HFFc6 (cell line): ENCODE measurements at places on chromosomes 16 and 17. TPM values are rescaled to one million over a fixed set of nuclear protein-coding genes. Genes with fewer than 3 reads are reported as not detected.

The KRTAP9-4 gene
- not detected in 3 replicates for total RNA-seq

DNA sequence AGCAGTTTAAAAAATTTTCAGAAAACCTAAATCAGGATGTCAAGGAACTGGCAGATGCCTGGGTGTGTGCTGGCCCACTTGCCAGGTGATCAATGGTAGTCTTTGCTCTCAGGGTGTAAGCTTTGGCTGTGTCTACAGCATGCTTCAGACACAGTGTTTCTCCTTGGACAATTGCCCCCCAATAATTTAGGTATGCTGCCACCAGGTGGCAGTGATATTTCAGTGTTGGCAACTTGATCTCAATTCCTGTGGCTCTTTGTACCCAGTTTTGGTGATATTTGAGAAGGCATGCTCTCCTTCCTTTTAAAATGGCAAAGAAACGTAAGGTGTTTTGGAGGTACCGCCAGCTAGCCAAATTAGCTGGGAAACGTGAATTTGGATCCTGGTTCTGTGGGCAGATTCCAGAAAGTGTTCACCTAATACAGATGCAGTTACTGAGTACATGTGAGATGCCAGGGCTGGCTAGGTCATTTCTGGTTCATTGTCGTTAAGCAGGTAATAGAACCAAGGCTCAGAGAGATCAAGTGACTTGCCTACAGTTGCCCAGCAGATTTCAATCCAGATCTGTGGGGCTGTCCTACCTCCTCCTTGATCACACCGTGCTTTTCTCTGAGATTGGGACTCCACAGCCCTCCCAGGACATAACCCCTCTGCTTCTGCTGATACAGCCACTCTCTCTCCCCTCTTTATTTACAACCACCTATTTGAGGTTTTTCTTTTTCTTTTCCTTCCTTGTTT is 155.6 kb upstream of the PLCG2 start:
- peaks cover 9% of the 10 kb centered on the region for H3K36me3 ChIP-seq
- H3K4me1 ChIP-seq = peaks cover 6% of the 10 kb centered on the region; the same call in 1 of the 2 replicates
- DNase-seq = peak; percentile 49

- H3K4me3 ChIP-seq = no peak overlapping the region
- peak; percentile 13 for DNase-seq
- no peak overlapping the region for H3K27ac ChIP-seq
- H3K4me1 ChIP-seq = peaks cover 8% of the 10 kb centered on the region; the same call in 1 of the 2 replicates
- peaks cover 2% of the 10 kb centered on the region; the same call in 1 of the 2 replicates for H3K27me3 ChIP-seq
These were observed 20.9 kb downstream of the FAM20A start for GRCh38 chr17:68580236-68580770.

- DNase-seq = no peak
- no peaks in the 10 kb centered on the region for H3K36me3 ChIP-seq
- no peak overlapping the region for H3K4me3 ChIP-seq
- H3K27ac ChIP-seq = no peak overlapping the region
These were observed 2.9 kb upstream of the CACNG3 start for GRCh38 chr16:24253192-24253591.

The MSLN gene
- total RNA-seq = 0.20 to 0.61 TPM (median 0.27 TPM) in 3 replicates

The TBX4 gene
- not detected in 2 replicates for total RNA-seq

The KRT222 gene
- total RNA-seq = not detected in 3 replicates

DNA sequence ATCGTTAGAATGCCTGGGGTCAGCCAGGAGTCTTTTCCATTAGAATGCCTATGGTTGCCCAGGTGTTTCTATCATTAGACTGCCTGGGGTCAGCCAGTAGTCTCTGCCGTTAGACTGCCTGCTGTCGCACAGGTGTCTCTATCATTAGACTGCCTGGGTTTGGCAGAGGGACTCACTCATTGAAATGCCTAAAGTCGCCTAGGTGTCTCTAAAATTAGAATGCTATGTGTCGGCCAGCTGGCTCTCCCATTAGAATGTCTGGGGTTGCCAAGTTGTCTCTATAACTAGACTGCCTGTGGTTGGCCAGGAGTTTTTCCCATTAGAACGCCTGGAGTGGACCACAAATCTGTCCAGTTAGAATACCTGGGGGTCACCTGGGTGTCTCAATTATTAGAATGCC is 2266.5 kb downstream of the TP53TG3F start:
- H3K27ac ChIP-seq = no peak overlapping the region
- no peak overlapping the region for H3K4me3 ChIP-seq
- no peaks in the 10 kb centered on the region; the same call in 1 of the 2 replicates for H3K27me3 ChIP-seq
- H3K36me3 ChIP-seq = peaks cover 4% of the 10 kb centered on the region; the same call in 1 of the 2 replicates
- no peaks in the 10 kb centered on the region for H3K4me1 ChIP-seq

The ITFG1 gene
- total RNA-seq = 65.4 and 76.8 TPM in 2 replicates

GRCh38 chr16:3498988-3499387 is 1.8 kb upstream of the CLUAP1 start:
- DNase-seq = no peak
- peaks cover 7% of the 10 kb centered on the region; the same call in 1 of the 2 replicates for H3K27me3 ChIP-seq
- no peak overlapping the region for H3K4me3 ChIP-seq
- peaks cover 19% of the 10 kb centered on the region for H3K4me1 ChIP-seq
- no peak overlapping the region for H3K27ac ChIP-seq

DNA sequence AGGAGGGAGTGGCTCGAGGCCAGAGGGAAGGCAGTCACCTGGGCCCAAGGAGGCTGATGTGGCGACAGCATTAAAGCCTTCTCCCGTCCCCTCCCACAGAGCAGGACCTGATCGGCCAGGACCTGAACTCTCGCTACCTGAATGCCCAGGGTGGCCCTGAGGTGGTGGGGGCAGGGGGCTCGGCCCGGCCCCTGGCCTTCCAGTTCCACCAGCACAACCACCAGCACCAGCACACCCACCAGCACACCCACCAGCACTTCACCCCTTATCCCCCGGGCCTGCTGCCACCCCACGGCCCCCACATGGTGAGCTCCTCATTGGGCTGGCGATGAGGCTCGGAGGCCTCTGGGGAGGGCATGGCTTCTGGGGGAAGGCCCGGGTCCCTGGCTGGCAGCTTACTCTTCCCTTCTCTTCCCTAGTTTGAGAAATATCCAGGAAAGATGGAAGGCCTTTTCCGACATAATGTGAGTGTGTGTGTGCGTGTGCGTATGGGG is 6.4 kb downstream of the FBRS start:
- H3K27me3 ChIP-seq = no peaks in the 10 kb centered on the region; the same call in 1 of the 2 replicates
- peaks cover 41% of the 10 kb centered on the region for H3K36me3 ChIP-seq
- peaks cover 39% of the 10 kb centered on the region for H3K4me1 ChIP-seq

DNA sequence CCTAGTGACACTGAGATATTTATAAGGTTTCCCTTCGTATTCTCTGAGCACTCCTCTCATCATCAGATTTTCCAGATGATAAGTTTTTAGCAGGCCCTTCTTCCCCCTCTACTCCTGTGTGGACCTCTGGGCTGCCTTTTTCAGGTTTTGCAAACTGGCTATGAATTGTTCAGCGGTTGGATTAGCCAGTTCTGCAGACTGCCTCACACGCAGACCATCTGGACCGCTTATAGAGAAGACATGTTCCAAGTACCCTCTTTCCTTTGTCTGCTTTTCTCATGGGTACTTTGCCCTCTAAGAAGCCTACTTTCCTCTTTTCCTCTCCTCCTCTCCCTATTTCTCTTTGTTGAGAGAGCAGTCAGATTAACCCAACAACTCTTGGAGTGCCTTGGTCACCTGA is 111.6 kb downstream of the GRIN2A start:
- no peak for DNase-seq
- no peak overlapping the region for H3K4me3 ChIP-seq
- H3K27me3 ChIP-seq = peaks cover 21% of the 10 kb centered on the region
- H3K27ac ChIP-seq = no peak overlapping the region
- H3K4me1 ChIP-seq = no peaks in the 10 kb centered on the region
- no peaks in the 10 kb centered on the region for H3K36me3 ChIP-seq

The ALG1 gene
- 47.0 to 48.9 TPM (median 47.3 TPM) in 3 replicates for total RNA-seq

The RILP gene
- total RNA-seq = 4.6 to 6.0 TPM (median 4.9 TPM) in 3 replicates

DNA sequence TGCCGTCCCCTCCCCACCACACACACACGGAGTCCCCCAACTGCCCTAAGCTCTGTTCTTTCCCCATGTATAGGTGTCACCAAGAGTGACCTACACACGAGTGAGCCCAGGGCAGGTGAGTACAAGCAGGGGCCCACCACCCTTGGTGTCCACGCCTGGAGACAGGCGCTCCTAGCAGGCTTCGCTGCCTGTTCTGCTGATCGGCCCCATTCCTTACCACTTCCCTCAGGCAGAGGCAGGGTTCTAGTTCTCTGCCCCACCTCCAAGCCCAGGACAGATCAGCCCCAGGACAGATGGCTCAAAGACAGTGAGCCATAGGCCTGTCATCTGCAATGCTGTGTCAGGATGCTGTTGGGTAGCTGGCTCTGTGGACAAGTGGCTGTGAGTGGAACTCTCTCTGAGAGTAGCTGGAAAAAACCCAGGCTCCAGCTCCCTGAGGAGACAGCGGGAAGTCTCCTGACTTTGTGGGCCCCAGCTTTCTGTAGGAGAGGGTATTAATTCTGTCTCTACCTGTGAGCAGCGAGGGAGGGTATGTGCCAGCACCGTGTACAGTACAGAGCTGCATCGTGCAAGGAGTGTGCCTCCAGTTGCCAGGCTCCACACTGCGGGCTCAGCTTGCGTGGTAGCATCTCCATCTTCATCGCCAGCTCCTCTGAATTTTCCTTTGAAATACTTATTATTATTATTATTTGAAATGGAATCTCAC is 897 bp downstream of the TP53I13 start:
- peak overlapping the region; percentile 81 for H3K27ac ChIP-seq
- H3K4me3 ChIP-seq = peak overlapping the region; percentile 96
- peaks cover 22% of the 10 kb centered on the region for H3K4me1 ChIP-seq

DNA sequence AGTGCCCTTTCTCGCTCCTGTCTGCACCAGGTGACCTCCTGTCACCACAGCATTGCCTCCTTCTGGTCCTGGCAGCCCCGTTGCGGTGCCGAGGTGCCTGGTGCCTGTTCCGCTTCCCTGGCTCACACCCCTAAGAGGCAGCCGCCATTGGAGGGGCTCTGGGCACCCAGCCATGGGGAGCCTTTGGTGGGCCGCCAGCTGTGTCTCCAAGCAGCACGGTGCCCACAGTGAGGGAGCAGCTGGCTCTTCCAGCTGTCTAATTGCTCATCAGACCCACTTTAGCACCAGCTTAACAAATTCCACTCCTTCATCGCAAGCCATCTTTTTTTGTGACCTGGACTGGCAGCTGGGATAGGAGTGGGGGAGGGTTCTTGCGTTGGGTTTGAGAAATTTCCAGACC is 276.1 kb downstream of the SNX29 start:
- H3K27ac ChIP-seq = no peak overlapping the region
- H3K36me3 ChIP-seq = no peaks in the 10 kb centered on the region
- no peak overlapping the region for H3K4me3 ChIP-seq
- peaks cover 14% of the 10 kb centered on the region for H3K4me1 ChIP-seq
- no peak for DNase-seq

- peaks cover 58% of the 10 kb centered on the region for H3K4me1 ChIP-seq
- H3K4me3 ChIP-seq = peak overlapping the region; percentile 100
- H3K27me3 ChIP-seq = no peaks in the 10 kb centered on the region; the same call in 1 of the 2 replicates
- DNase-seq = no peak
- peak overlapping the region; percentile 100 for H3K27ac ChIP-seq
These were observed 618 bp downstream of the GGA3 start for GRCh38 chr17:75260641-75261335.
